Activated CD4-positive, alpha-beta T cell treated with anti-CD3 and anti-CD28 coated beads, Interleukin-2, amount 50 U/mL, for 48 hours (primary cell): ENCODE measurements at places on chromosomes 1 and 21.

GRCh38 chr1:169945181-169945580, 51.5 kb upstream of the SCYL3 start:
- DNase-seq = no peak

DNA sequence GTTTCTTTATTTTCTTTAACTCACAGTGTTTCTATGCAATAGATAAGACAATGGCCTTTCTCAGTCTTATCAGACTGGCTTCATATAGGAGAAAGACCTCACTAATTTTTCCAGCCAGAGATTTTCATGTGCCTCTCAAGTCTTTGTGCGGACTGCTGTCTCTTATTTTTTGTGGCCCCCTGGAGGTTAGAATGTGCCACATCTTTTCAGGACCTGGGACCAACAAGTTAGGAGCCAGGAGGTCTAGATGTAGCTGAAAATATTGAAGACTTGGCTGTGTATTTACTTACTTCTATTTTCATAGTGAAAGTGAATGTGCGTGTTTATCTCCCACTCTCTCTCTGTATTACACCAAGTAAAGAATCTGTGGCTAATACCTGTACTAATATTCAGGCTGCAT, 42.1 kb upstream of the CFHR3 start:
- DNase-seq = no peak

DNA sequence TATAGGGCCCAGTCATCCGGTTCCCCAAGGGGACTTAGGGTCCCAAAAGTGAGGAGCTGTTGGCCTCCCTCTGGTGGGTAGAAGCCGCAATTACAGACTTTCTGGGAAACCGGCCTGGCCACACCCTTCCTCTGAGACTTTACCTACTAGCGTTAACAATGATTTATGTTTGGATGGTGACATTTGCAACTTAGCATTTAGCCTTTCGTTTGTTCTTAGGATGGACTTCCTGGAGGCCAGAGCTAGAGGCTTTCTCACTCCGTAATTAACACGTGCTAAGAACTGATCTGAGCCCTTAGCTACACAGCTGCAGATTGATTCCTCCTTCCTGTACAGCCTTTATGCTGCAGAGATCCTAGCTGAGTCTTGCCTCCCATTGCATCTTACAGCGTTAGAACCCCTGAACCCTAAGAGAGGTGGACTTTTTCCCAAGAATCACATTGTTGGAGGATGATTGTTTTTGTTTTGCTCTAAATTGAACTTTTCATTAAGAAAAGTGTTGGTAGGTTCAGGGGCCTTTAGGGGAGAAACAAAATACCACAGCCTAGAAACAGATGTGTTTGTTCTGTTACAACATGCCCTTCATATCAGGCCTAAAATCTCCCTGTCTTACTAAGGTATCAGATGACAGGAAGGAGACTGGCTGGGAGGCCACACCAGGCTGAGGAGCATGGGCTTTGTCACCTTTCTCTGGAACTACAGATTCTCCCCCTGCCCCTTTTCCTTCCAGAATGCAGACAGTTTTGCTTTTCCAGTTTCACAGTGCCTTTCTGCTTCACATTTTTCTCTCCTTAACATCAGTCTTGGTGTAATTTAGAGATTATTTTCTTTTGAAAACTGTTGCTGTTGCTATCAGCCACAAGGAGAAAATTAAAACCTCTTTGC, 1.9 kb downstream of the S100A11 start:
- DNase-seq = peak; percentile 73

DNA sequence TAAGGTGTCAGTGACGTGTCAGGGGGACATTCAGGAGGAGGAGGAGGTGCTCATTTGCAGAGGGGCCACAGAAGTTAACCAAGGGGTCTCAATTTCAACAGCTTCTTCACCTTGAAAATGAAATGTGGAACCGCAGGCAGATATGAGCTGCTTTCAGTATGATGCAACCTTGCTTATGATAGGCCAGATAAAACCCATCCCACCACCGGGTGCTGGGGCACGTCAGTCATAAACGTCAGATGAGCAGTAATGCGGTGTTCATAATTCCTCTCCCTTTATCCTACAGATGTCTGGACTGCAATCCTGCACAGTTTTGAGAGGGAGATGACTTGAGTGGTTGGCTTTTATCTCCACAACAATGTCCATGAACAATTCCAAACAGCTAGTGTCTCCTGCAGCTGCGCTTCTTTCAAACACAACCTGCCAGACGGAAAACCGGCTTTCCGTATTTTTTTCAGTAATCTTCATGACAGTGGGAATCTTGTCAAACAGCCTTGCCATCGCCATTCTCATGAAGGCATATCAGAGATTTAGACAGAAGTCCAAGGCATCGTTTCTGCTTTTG, 1.7 kb downstream of the PTGFR start:
- no peak for DNase-seq

- no peak for DNase-seq
Observed at GRCh38 chr1:204868340-204868700, 2.3 kb upstream of the NFASC start.

GRCh38 chr1:50271968-50272578, 151.2 kb downstream of the DMRTA2 start:
- peak; percentile 13 for DNase-seq

DNA sequence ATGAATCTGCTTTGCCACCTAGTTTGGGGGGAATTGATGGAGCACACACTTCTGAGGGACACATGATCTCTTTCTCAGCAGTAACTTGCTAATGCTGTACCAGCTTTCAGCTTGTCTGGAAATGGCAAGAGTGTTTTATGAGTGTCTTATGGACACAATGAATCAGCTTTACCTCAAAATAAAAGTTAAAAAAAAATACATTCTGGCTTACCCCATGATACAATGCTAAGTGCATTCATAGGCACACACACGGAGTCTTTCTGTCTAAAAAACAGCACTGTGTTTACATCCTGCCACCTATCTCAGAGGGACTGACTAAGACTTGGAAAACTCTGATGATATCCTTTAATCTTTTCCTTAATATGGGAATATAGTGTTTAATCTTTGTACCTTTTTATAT, 455.5 kb upstream of the ADAMTS5 start:
- DNase-seq = no peak

GRCh38 chr1:2443277-2444137, 31.1 kb upstream of the PEX10 start:
- DNase-seq = peak; percentile 44

DNA sequence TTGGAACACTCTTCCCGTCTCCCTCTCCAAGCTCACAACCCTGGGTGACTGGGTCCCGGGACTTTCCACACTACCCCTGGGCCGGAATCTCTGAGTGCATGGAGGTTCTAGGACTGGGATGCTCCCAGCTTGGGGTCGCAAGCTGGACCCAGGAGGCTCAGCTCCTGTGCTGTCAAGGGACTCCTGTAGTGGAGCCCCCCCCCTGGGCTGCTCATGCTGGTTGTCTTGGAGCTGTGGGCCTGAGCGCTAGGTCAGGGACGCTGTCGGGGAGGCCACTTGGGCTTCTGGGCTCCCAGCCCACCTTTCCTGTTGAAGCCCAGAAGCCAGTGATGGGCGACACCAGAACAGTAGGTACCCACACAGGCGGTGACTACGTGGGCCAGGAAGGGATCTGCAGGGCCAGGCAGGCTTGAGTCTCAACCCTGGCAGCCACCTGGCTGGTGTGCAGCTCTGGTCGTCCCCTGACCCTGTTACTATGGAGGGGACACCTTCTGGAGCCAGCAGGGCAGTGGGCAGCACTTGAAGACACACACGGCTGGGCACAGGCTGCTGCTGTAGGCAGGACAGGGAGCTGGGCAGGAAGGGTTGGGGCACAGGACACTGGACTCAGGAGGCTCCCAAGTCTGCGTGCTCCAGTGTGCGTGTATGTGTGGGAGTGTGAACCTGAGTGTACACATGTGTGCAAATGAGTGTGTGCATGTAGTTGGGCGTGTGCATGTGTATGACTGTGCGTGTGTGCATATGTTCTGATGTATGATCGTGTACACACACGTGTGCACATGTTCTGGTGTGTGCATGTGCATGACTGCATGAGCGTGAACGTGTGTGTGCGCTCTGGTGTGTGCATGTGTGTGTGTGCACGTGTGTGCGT, 3.0 kb downstream of the MMEL1 start:
- DNase-seq = no peak

GRCh38 chr1:147891088-147891487, 11.5 kb upstream of the GJA8 start:
- DNase-seq = no peak

GRCh38 chr1:52702886-52703787, 5.0 kb upstream of the COA7 start:
- DNase-seq = peak; percentile 85

- DNase-seq = no peak
Observed at GRCh38 chr1:16191309-16191708, 21.1 kb downstream of the ARHGEF19 start.

- no peak for DNase-seq
Observed at GRCh38 chr1:121458291-121459048, 273.7 kb downstream of the SRGAP2C start.

- no peak for DNase-seq
Observed at GRCh38 chr1:27065999-27066630, 53.5 kb upstream of the TENT5B start.
